Vagina (tissue), 2 donors: ENCODE measurements at places on chromosomes 1 and 21.

- DNase-seq: no peak
These were observed 10.7 kb downstream of the FOXO6 start for GRCh38 chr1:41371630-41372599.

GRCh38 chr1:234243521-234244260, 129.6 kb upstream of the COA6 start:
- DNase-seq: peak; percentile 52

- no peak for DNase-seq
These were observed 11.2 kb downstream of the ACTRT2 start for GRCh38 chr1:3032371-3033039.

GRCh38 chr1:204568576-204569315, 52.5 kb downstream of the MDM4 start:
- no peak for DNase-seq

DNA sequence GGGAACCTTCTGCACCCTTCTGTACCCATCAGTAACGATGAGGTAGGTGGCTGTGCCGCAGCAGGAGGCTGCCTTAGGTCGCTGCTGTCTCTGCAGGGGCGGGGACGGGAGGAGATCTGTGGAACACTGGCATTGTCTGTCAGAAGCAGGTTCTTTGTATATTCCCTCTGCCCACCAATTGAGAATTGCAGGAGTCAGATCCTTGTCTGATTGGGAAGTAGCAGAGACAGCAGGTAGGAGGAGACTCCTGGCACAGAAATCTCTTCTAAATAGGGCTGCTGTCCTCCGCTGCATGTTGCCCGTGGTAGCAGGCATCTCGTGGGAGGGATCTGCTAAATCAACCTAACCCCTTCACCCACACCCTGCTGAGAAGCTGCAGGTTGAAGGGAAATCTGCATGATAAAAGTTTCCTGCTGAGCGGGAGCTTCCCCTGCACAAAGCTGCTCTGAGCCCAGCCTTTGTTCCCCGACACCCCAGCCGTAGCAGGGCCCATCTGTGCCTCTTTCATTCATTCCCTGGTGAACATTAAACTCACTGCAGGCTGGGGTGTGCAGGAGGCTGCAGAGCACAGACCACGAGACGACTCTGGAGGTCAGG, 15.9 kb downstream of the SARS1 start:
- DNase-seq: no peak

DNA sequence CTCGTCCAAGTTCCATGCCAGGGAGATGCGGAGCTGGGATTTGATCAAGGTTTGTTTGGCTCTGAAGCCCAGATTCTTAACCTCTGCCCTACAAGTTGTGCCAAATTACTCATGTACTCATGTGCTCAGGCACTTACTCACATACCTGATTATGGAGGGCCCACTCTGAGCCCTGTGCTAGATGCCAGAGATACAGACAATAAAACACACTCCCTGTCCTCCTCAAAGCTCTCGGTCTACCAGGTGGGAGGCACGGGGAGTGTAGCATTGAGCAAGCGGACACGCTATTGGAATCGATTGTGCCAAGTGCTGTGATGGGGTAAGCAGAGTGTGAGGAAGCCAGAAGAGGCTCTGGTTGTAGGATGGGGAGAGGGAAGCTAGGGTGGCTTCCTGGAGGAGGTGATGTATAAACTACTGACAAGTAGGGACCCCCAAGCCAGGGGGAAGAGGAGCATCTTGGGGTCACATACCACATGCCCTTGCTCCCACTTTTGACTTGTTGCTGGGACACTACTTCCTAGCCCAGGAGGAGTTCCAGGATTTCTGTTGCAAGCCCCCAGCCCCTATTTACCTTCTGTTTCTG, 49.8 kb upstream of the IFNLR1 start:
- no peak for DNase-seq

DNA sequence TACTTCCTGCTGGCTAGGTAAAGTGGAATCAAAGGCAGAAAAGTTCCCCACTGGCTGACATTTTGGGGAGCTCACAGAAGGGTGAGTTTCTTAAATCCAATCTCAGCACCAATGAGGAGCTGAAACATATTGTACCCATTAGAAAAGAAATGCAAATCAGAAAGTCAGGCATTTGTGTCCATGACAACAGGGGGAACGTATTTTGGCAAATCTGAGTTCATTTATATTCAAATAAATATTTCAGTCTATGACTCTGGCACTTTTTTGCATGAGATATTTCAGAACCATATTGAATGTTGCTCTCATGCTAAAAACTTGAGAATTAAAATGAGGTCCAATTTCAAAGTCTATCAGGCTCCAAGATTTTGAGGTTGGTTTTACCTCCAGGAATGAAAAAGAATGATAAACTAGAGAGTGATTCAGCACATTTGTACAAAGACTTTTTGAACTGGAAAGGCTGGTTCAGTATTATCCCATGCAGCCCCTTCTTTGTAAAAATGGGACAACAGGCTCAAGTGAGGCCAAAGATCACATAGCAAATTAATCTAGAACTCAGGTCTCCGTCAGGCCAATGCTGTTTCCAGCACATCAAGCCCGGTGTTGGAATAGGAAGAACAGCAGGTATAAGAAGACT, 202.2 kb downstream of the RRAGC start:
- no peak for DNase-seq

DNA sequence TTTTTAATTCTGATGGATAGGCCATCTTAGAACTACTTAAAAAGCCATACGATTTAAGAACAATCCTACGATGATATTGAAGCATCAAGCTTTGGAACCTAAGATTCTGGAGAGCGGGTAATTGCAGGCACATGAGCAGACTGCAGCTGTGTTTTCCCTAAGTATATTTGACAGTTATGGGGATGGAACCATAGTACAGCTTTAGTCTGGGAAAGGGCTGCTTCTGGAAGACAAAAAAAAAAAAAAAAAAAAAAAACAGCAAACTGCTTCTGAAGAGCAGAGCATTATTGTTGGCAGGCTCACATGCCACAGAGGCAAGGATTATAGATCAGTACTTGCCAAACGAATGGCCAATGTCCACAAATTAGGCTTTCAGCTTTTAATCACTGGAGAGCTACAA, 1618.7 kb downstream of the AMY1C start:
- DNase-seq: no peak

- no peak for DNase-seq
These were observed 59.5 kb downstream of the ACBD3 start for GRCh38 chr1:226126824-226127569.

DNA sequence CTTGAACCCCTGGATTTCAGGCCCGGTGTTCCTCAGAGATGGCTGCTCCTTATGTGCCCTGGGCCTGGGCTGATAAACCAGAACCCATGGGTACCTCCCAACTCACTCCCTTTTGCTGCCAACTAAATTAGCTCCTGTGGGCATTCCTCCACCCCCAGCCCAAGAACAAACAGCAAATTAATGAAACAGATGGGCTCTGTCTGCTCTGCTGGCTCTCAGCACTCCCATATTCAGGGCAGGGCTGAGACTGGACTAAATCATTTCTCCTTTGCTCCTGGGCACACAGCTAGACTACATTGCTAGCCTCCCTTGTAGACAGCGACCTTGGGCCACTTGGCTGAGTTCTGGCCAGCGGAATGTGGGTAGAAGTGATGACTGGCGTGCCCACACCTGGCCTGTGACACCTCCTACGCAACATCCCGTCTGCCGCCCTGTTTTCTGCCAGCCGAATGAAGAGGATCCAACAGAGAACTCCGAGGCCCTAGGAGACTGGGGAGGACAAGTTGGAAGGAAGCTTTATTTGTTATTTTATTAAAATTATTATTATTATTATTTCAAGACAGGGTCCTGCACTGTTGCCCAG, 101.9 kb upstream of the DISP3 start:
- no peak for DNase-seq

DNA sequence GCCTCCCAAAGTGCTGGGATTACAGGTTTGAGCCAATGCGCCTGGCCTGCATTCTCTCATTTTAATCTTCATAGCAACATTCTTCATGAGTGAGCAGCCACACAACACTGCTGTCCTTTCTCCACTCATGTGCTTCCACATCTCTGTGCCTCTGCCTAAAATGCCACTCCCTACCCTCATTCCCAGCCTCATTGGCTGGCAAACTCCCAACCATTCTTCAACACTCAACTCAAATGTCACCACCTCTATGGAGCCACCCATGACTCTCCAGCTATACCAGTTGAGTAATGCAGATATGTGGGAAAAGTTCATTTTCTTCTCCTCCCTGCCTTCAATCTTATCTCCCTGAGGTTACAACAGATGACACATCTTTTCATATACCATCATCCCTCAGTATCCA, 53.9 kb upstream of the ZC3H12A start:
- DNase-seq: no peak

DNA sequence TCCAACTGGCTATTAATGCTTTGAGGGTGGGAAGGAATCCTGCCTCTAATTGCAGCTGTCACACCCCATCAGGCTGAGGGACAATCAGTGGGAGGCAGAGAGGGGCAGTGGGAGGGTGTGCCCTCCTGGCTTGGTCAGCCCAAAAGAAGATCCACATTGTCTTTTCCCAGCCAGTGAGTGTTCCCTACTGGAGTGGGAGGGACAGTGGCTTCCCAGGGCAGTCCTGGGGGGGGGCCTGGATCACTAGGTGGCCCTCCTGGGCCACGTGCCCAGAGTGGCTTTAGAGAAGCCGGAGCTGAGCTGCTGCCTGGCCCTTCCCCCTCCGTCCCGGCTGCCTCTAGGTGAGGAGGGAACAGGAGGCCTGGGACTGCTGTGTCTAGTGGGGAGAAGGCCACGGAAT, 14.0 kb downstream of the INKA2 start:
- no peak for DNase-seq

GRCh38 chr1:63866084-63866483, 92.3 kb downstream of the ROR1 start:
- no peak for DNase-seq

GRCh38 chr1:234932106-234932505, 196.5 kb downstream of the TOMM20 start:
- DNase-seq: peak; percentile 67

DNA sequence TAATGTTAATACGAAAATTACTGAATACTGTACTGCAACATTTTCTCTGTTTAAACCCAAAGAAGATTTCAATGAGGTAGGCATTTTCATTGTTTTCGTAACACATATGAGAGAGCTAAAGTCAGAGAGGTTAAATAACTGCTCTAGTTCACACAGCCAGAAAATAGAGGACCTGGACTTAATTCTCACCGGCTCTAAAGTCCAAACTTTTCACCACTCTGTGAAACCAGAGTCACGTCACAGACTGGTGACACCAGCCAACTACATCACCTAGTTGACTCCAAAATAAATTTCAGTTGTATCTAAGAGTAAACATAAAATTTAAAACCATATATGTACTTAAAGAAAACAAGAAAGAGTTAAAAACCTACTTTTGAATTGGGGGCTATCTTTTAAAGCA, 146.7 kb downstream of the FCRL5 start:
- DNase-seq: no peak

- DNase-seq: no peak
These were observed 9.2 kb downstream of the RAB29 start for GRCh38 chr1:205766038-205766437.

DNA sequence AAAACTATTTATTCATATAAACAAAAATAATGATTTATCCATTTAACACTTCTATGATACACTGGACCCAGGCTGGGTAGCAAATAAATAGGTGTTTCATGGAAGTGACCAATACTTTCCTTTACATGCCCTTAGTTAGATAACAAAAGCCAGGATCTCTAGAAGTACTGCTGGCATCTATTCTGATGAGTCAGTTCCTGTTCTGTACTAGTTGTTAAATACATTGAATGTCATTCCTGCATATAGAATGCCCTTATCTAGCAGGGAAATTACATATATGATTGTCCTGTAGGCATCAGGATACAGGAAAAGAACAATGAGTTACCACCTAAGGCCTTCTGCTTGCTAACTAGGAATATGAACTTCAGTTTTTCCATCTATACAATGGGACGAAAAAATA, 130.8 kb downstream of the HFM1 start:
- no peak for DNase-seq

DNA sequence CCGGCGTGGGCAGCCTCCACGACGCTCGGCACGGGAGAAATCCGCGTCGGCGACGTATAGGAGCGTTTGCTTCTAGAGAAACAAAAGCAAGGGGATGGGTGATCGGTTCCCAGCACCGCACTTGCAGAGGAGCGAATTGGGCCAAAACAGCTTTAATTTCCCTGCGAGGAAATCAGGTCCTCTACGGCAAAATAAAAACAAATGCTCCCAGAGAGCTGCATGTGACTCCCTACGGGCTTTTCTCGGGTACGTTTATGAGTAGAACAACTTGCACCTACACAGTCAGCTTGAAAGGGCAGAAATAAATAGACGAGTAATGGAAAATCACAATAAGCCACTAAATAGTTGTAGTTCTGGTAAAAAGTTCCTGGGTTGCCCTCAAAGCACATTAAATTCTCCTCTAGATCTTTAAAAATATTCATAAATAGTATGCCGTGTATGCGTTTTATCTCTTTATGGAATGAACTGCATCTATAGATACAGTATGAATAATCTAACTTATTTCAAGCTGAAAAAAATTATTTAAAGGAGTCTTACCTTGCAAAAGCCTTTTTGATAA, 1.2 kb downstream of the NHLH2 start:
- DNase-seq: no peak

DNA sequence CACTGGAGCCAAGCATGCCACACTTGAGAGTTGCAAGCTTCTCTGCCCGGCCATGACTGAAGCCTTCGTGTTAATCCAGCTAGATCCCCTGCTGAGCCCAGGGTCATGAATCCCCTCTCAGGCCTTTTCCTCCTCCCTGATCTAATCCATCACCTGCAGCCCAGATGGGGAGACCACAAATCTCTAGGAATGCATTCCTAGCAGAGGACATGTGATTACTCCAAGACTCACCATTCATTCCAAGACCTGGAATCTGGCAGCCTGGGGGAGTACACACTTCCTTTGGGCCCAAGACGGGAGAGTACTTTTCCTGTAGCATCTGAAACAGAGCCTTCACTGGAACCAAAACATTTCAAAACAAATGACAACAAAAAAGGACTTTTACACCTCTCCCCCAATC, 269.3 kb upstream of the NFIA start:
- no peak for DNase-seq

DNA sequence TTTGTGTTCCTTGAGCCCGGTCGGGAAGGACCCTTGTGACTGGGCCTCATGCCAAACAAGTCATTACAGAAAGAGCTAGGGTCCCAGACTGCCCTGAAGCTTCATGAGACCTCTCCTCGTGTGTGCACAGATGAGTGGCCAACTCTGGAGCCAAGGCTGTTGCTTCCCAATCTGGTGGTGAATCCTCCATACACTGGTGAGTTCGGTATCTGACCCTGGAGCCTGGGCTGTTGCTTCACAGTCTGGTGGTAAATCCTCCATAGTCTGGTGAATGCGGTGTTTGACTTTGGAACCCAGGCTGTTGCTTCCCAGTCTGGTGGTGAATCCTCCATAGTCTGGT, 737.8 kb downstream of the MATN1 start:
- peak; percentile 61 for DNase-seq

DNA sequence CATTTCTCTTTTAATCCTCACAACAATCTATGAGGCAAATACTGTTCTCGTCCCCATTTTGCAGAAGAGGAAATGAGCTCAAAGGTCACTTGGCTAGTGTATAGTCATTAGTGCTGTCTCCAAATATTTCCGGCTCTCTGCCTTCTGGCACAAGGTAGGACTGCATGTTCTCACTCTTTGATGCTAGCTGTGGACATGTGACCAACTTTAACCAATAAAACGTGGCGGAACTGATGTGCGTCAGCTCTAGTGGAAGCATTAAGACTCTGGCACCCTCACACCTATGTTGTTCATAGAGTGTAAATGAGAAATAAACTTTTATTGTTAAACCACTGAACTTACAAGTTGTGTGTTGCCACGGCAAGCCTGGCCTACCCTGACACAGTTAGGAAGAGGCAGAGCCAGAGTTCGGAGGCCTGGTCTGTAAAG, 5.0 kb upstream of the KIF21B start:
- DNase-seq: no peak
